H9 (cell line): ENCODE measurements at places on chromosomes 3 and 15. TPM values are rescaled to one million over a fixed set of nuclear protein-coding genes. Genes with fewer than 3 reads are reported as not detected.

DNA sequence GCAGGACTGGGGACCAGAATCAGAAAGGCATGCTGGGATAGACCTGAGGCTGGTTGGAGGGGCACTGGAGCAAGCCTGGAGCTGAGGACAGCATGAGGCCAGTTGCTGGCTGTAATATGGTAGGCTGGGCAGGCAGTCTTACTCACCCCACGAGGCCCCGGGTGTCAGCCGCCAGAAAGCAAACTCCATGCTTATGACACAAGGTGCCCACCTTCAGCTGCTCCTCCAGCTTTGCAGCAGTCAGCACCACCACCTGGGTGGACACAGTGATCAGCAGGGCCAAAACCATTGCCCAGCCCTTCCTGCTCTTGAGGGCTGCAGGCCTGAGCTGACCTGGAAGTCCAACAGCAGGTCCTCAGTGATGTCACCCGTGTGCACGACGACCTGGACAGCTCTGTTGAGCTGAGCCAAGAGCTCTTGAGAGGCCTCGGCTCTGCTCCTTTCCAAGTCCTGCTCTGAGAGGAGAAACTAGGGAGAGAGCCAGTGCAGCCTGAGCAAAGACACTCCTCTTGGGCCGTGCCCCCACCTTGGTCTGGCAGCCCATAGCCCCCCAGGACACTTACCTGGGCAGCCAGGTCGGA is 747 bp downstream of the UBA7 start:
- no peak overlapping the region for H3K4me3 ChIP-seq
- no peaks in the 10 kb centered on the region for H3K36me3 ChIP-seq
- H3K27ac ChIP-seq: no peak overlapping the region

DNA sequence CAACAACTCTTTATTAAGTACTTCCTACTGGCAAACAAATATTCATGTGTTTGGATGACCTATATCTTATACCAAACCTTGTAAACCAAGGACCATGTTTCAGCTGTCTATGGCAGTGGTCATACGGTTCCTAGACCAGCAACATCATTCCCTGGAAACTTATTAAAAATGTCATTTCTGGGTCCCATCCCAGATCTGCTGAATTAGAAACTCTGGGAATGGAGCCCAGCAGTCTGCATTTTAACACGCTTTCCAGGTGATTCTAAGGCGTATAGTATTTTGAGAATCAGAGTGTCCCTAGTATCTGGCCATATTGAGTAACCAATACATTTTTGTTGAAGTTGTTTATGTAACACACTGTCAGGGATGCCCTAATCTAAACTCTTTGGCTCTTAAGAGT is 363.4 kb upstream of the LRRC3B start:
- no peaks in the 10 kb centered on the region for H3K4me1 ChIP-seq
- H3K27me3 ChIP-seq: no peaks in the 10 kb centered on the region
- no peaks in the 10 kb centered on the region; the same call in 2 of the 3 replicates for H3K36me3 ChIP-seq
- no peak overlapping the region for H3K4me3 ChIP-seq
- H3K27ac ChIP-seq: no peak overlapping the region
- DNase-seq: no peak

DNA sequence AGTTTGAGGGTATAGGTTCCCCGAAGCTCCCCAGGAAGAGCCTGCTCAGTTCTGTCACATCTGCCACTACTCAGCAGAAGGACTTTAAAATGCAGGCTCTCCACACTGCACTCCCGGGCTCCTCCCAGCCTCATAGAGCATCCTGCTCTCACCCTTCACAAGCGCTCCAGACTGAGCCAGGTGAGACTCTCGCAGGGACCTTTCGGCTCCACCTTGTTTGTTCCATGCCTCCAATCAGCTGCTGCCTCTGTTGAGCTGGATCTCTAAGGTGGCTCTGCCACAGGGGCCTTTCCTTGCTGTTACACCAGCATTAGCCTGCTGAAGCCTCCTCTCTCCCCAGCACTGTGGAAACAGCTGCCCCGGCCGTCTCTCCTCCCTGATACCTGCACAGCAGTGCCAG is 56.1 kb downstream of the SLCO3A1 start:
- no peak overlapping the region for H3K4me3 ChIP-seq
- H3K27ac ChIP-seq: no peak overlapping the region
- no peaks in the 10 kb centered on the region for H3K4me1 ChIP-seq
- no peaks in the 10 kb centered on the region for H3K27me3 ChIP-seq
- peak; percentile 72 for DNase-seq

DNA sequence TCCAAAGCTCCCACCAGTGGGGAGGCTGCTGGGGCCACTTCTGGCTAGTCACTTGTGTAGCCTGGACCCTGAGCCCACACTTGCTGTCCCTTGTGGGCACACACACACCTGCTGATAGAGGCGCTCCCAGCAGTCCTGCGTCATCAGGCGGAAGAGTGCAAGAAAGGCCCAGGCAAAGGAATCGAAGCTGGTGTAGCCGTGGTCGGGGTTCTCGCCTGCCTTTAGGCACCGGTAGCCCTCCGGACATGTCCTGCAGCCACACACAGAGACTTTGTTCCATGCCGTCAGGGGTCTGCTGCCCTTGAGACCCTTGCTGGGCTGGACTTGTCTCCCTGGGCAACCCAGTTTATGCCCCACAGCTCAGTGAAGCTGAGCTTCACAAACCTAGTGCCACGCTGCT is 42.9 kb downstream of the SCN5A start:
- no peak for DNase-seq
- peaks cover 6% of the 10 kb centered on the region; the same call in 1 of the 2 replicates for H3K36me3 ChIP-seq
- H3K27me3 ChIP-seq: no peaks in the 10 kb centered on the region

DNA sequence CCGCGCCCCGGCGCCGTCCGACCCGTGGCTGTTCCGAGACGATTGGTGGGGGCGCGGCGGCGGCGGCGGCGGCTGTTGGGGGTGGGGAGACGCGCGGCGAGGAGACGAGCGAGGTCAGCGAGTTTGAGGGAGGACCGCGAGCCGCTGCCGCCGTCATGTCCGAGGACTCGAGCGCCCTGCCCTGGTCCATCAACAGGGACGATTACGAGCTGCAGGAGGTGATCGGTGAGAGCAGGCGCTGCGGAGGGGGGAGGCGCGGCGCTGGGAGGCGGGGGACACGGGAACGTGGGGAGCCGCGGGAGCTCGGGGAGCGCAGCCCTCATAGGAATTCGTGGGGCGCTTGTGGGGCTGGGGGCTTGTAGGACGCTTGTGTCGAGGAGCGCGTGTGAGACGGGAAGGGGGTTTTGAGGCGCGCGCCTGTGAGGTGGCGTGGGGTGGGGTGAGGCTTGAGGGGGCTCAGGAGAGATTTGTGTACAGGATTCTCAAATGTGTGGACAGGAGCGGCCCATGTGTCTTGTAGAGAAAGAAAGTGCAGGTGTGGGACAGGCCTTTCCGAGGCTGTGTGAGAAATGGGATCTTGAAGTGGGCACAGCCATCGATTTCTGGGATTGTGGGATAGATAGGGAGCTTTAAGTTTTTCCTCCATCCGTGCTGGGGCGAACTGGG is 518 bp downstream of the OXSR1 start:
- no peak overlapping the region for H3K27ac ChIP-seq
- H3K4me1 ChIP-seq: no peaks in the 10 kb centered on the region
- H3K4me3 ChIP-seq: peak overlapping the region; percentile 93
- no peak for DNase-seq

GRCh38 chr15:44536302-44536961 is 515 bp upstream of the EIF3J start:
- DNase-seq: peak; percentile 96
- peak overlapping the region; percentile 90 for H3K4me3 ChIP-seq
- peaks cover 18% of the 10 kb centered on the region for H3K36me3 ChIP-seq
- H3K4me1 ChIP-seq: no peaks in the 10 kb centered on the region
- H3K27me3 ChIP-seq: no peaks in the 10 kb centered on the region

GRCh38 chr3:110804856-110805255 is 266.8 kb upstream of the NECTIN3 start:
- no peaks in the 10 kb centered on the region for H3K4me1 ChIP-seq
- no peaks in the 10 kb centered on the region for H3K27me3 ChIP-seq
- H3K27ac ChIP-seq: no peak overlapping the region
- DNase-seq: no peak
- H3K4me3 ChIP-seq: no peak overlapping the region

LOXL1 gene
- total RNA-seq: 6.9 and 9.1 TPM in 2 replicates

DNAJC19 gene
- total RNA-seq: 79.9 and 82.0 TPM in 2 replicates

DNA sequence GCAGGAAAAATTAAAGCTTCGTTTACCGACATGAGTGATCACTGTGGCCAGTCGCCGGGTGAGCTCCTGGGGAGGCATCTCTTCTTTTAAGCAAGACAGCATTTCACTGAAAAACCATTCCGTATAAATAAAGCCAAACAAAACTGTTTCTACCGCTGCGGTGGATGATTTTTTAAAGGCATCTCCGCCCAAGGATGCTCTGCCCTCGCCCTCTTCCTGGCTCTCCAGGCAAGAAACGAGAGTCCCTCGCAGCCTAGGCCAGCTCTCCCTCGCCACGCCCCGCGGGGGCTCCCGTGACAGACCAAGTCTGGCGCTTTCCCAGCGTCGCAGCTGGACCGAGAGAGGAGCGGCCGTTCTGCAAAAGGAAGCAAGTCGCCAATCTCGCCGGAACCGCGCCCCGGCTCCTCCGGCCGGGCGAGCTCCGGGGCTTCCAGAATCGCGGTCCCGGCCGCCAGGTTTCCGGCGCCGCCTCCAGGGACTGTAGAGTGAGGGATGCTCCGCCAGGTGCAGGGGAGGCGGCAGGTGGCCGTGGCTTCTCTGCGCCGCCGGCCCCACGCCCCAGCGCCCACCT is 458 bp downstream of the MCF2L2 start:
- peak overlapping the region; percentile 91 for H3K4me3 ChIP-seq
- no peaks in the 10 kb centered on the region for H3K36me3 ChIP-seq
- no peaks in the 10 kb centered on the region for H3K4me1 ChIP-seq
- H3K27ac ChIP-seq: no peak overlapping the region
- no peaks in the 10 kb centered on the region; the same call in 1 of the 2 replicates for H3K27me3 ChIP-seq
- DNase-seq: peak; percentile 57

GRCh38 chr3:98343647-98344507 is 9.8 kb upstream of the OR5K4 start:
- H3K36me3 ChIP-seq: no peaks in the 10 kb centered on the region
- peak; percentile 76 for DNase-seq
- H3K27me3 ChIP-seq: no peaks in the 10 kb centered on the region
- no peak overlapping the region for H3K27ac ChIP-seq
- no peaks in the 10 kb centered on the region; the same call in 1 of the 2 replicates for H3K4me1 ChIP-seq
- H3K4me3 ChIP-seq: no peak overlapping the region

DNA sequence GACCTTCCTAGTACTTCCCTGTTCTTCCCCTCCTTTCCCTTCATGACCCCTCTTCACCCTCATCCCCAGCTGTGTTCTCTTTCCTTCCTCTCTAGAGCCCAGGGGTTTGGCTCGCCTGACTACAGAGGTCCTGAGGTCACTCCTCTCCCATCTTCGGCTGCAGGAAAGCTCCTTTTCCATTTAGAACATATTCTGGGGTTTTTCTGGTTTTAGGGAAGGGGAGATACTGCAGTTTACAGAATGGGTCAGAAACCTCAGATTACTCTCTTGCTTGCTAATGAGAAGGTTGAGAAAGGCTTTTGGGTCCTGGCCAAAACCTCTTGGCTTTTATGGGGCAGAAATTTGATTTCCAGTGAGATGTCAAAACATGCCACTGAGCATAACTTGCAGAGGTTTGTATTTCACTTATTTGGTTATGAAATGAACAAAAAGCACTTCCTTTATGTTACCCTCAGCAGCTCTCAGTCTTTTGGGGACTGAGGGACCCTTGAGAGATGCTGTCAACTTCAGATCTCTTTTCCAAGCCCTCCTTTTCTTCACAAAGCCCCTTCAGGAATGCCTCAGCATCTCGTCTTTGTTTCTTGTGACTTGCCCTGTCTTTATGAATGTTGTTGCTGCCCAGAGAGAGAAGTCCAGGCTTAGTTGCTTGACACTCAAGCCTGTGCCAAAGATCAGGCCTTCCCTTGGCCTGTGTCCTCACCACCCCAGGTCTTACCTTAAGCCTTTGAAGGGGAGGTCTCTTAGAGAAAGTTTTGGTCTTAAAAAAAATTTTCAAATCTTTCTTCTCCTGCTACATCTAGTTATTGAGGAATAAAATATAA is 121.7 kb upstream of the TPM1 start:
- H3K4me1 ChIP-seq: no peaks in the 10 kb centered on the region
- no peaks in the 10 kb centered on the region for H3K27me3 ChIP-seq
- no peak for DNase-seq

DNA sequence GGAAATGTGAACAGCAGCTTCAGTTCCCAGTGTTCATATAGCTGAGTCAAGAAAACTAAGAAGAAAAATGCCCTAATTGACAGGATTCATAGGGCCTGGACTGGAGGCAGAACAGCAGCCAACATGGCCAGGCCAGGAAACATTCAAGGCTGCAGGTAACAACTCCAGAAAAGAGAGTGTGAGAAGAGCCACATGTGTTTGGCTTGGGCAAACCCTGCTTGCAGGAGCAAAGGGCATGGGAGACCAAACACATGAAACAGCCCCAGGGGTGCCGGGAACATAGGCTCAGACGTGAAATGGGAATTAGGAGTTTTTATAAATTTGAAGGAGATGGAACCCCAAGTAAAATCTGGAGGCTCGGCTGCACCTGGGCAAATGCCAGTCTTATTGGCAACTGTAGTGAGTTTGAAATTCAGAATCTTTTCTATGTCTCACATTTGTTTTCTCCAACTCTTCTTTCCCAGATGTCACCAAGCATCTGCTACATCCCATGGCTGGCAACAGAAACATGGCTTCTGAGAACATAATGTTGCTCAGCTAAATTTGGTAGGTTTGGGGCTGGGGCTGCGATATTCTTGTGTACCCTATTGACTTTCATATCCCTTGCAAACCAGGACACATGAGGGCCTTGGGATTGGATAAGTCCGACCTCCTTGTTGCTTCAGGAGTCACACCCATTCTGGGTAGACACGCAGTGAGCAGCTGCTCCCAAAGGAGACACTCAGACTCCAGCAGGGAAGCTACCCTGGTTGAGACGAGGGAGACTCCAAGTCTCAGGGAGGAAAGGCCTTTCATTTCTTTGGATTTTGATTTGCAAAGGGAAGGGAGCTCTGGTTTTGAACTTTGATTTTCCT is 98.9 kb upstream of the CLSTN2 start:
- DNase-seq: no peak
- H3K27ac ChIP-seq: no peak overlapping the region
- no peaks in the 10 kb centered on the region for H3K36me3 ChIP-seq
- H3K4me3 ChIP-seq: no peak overlapping the region

- no peaks in the 10 kb centered on the region for H3K36me3 ChIP-seq
- no peaks in the 10 kb centered on the region for H3K27me3 ChIP-seq
- H3K4me1 ChIP-seq: no peaks in the 10 kb centered on the region
- no peak overlapping the region for H3K27ac ChIP-seq
- no peak for DNase-seq
- H3K4me3 ChIP-seq: no peak overlapping the region
Measured at GRCh38 chr3:74592359-74592758, 22.1 kb downstream of the CNTN3 start.

CHRNA7 gene
- 4.4 and 4.8 TPM in 2 replicates for total RNA-seq

GRCh38 chr3:72306800-72307341 is 521.9 kb upstream of the PROK2 start:
- H3K4me3 ChIP-seq: no peak overlapping the region
- no peaks in the 10 kb centered on the region for H3K36me3 ChIP-seq
- DNase-seq: peak; percentile 67
- no peak overlapping the region for H3K27ac ChIP-seq
- H3K27me3 ChIP-seq: no peaks in the 10 kb centered on the region
